ENCODE measurements at places on chromosomes 11 and 22. TPM values are rescaled to one million over a fixed set of nuclear protein-coding genes. Genes with fewer than 3 reads are reported as not detected.

Gene POLD3
- 18.9 TPM for total RNA-seq

Gene CECR2
- total RNA-seq, result 6.0 TPM

Gene MRGPRF
- total RNA-seq, result 0.76 TPM

Gene GANAB
- 410 TPM for total RNA-seq

Gene OSBP2
- 12.9 TPM for total RNA-seq

Gene DDIAS
- 17.1 TPM for total RNA-seq

Gene KCNJ4
- not detected for total RNA-seq

Gene PHETA2
- total RNA-seq, result 0.22 TPM

Gene MFNG
- 4.5 TPM for total RNA-seq

Gene CALCA
- total RNA-seq, result not detected

Gene PTPN5
- not detected for total RNA-seq

Gene TRIM51
- total RNA-seq, result not detected

Gene SEPTIN3
- total RNA-seq, result 9.3 TPM

Gene ALX4
- not detected for total RNA-seq

Gene CRYBA4
- not detected for total RNA-seq

Gene C11orf87
- 0.05 TPM for total RNA-seq

Gene TP53AIP1
- 0.15 TPM for total RNA-seq

Gene LRRN4CL
- total RNA-seq, result 0.71 TPM

Gene CDPF1
- total RNA-seq, result 16.3 TPM

Gene MS4A4A
- total RNA-seq, result 0.22 TPM

Measured in HCT116 (cell line).